PC-3 (cell line): ENCODE measurements at places on chromosomes 4 and X.
A peak's percentile ranks its signal among the peaks of the same experiment; 100 is the strongest.

- DNase-seq: no peak
These were observed 48.6 kb upstream of the AP1S2 start for GRCh38 chrX:15903186-15903681.

- DNase-seq: no peak
These were observed 575.7 kb downstream of the TRIML1 start for GRCh38 chr4:188714907-188715306.

DNA sequence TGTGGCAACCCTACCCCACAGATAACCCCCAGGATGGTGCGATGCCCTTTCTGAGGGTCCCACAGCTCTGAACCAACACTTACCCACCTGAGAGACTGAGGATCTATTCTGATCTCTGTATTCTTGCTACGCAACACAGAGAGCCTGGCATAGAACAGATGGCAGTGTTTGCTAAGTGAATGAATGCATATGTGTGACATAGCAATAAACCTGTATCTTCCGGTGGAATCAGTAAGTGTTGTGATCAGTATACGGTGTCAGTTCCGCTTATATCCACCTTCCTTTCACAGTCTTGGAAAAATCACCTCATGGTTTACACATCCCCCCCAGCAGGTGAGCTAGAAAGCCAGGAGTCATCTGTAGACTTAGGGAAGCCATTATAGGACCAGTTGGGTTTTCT is 5.9 kb upstream of the HSD17B10 start:
- DNase-seq: peak; percentile 48

DNA sequence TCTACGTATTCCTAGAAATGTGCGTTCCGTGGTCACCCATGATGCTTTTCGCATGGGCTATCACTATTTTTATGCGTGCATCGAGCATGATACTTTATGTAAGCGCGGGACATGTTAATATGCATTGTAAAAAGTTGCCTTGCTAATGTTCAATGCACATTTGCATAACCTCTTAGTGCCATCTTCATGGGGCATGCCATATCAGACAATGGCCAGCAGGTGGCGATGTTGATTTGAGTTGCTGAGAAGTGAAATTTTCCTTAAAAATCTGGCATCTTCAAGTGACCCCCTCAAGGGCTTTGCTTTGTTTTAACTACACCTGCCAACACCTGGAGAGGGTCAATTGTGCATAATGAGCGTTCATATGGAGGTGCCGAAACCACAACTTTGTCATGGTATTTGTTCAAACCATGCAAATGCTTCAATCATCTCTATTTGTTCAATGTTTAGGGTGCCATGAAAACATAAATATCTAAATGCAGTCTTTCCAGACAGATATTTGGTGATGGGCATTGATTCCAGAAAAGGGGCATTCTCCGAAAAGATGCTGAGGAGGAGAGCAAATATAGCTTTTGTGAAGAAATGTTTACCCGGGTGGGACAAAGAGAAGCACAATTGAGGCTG is 833.9 kb upstream of the PRKX start:
- DNase-seq: peak; percentile 77

DNA sequence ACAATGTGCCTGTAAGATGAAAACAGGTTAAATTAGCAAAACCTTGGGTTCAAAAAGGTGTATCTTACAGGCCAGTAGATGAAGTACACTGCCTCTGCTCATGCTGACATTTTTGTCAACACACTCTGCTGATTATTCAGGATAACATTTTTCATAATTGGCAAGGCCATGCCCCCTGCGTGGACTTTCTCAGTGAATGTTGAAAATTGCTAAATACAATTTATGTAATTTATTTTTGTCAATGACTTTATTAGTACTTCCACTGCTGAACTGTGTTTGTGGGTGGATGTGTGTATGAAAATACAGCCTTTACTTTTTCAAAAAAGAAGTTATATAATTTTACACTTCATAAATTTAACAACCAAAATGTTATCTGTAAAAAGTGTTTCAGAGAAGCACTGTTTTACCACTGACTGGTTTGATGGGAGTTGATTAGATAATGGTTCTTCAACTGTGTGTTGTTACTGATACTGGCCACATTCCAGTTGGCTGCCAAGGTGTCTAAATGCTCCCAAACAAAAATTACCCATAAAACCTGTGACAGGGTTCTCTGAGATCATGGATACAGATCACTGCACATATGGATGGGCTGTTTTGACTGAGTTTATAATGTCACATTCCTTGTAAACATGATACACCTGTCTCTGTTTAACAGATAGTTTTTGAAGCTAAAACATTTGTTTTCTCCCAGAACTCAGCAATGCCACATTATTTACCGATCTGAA is 151.9 kb upstream of the SLC7A11 start:
- no peak for DNase-seq

GRCh38 chrX:131704136-131704695 is 160.3 kb downstream of the OR13H1 start:
- DNase-seq: peak; percentile 37

DNA sequence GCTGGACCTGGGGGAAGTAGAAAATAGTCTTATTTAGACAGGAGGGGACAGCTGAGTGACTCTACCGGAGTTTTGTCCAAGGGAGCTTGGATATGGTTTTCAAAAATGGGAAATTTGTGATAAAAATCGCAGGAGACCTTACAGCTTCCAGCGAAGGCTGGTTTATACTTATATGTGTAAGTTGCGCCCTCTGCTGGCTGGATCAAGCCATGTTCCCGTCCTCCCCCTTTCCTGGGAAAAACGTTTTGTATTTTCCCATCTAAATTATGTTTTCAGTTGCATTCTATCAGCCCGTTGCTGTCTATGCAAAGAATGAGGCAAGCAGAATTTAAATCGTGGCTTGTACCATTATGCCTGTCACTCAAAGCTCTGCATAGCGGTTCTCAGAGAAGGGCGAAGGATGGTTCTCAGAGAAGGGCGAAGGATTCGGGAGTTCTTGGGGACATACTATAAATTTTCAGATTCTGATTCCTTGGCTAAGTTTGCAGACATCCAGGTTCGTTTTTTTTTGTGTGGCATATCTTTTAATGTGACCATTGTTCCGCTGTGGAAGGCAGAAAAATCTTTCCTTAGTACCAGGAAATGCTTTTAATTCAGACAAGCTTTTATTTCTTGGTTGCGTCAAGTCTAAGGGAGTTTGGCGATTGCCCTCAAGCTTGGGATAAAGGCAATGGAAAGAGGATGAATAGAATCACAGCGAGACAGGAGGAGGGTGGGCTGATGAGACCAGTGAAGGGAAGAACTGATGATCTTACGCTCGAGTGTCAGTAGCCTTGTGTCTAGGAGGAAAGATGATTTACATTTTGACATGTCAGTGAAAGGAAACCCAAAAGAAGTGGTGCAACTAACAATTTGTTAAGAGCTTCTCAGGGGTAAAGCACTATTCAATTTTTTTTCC is 128.5 kb upstream of the ARX start:
- DNase-seq: peak; percentile 60

- DNase-seq: peak; percentile 74
These were observed 10.5 kb upstream of the ZCCHC13 start for GRCh38 chrX:74293343-74293946.

- DNase-seq: no peak
These were observed 1.1 kb upstream of the SEPTIN6 start for GRCh38 chrX:119693996-119694451.

GRCh38 chr4:159606835-159607234 is 504.0 kb downstream of the RAPGEF2 start:
- DNase-seq: no peak

DNA sequence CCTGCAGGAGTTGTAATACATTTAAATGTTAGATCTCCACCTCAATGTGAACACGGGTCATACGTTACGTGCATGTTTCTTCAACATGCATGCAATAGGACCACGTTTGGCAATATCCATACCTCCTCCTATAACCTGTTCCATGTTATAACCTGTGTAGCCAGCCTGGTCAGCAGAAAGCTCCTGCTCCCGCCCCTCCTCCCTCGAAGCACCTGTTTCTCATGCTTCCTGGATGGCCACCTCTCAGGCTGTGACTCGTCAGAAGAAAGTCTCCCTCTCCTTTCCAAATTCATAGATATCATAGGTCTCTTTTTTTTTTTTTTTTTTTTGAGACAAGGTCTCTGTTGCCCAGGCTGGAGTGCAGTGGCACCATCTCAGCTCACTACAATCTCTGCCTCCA is 96.5 kb downstream of the HMX1 start:
- no peak for DNase-seq

DNA sequence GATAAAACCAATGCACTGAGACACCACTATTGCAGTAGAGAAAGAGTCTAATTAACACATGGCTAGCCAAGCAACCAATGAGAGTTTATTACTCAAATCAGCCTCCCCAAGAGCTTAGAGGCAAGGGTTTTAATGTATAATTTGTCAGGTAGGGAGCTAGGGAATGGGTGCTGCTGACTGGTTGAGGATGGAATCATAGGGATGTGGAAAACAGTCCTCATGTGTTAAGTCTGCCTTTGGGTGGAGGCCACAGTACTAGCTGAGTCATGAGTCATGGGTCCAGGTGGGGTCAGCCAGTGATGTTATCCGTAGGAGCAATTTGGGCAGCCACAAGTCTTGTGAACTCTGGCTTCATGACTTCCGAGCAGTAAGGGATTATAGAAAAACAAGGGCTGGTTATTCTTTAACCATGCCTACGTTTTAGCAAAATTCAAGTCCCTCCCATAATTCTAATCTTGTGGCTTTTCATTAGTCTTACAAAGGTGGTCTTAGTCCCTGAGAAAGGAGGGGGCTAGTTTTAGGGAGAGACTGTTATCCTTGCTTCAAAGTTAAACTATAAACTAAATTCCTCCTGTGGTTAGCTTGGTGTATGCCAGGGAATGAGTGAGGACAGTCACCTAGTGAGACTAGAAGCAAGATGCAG is 25.1 kb upstream of the PLAC8 start:
- DNase-seq: no peak
